T-helper 2 cell (primary cell): ENCODE measurements at places on chromosomes 6 and 20.

DNA sequence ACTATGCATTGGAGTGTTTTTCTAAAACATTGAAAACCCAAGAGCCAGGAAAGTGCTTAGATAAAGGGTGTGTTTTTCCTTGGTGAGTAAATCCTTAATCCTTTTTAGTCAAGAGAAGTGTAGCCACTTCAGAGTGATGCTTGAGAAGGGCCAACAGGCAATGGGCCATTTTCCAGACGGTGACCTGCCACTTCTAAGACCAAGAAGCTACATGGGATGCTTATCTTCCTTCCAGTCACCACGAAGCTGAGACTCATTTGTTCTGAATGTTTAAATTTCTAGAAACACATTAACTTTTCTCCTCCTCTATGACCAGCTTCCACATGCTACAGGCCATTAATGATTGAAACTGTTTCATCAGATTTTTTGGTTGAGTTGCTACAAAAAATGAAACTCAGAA is 34.4 kb upstream of the NHSL1 start:
- DNase-seq, result no peak

GRCh38 chr6:11700118-11700718 is 78.4 kb downstream of the ADTRP start:
- no peak for DNase-seq

GRCh38 chr6:30263734-30264133 is 50.5 kb upstream of the TRIM26 start:
- no peak for DNase-seq

- DNase-seq, result no peak
Measured at GRCh38 chr6:94597487-94597886, 979.8 kb upstream of the MANEA start.

DNA sequence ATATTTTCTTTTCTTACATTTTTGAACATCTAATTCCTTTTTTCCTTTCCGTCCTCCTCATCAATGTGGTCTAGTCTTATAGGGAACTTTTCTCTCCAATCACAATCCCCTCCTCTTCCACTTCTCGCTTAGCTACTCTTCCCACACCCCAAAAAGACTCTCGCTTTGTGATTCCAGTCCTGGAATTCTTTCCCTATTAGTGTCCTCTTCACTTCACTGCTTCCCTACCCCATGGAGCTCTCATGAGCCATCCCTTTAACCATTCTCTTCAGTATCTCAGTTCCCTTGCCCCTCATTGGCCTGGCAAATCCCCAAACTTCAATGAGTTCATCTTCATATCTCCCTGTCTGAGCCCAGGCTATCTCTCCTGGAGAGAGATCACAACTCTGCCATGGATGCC is 55.3 kb upstream of the CEP85L start:
- DNase-seq, result no peak

- DNase-seq, result no peak
Measured at GRCh38 chr6:118565311-118565960, 17.3 kb downstream of the PLN start.

DNA sequence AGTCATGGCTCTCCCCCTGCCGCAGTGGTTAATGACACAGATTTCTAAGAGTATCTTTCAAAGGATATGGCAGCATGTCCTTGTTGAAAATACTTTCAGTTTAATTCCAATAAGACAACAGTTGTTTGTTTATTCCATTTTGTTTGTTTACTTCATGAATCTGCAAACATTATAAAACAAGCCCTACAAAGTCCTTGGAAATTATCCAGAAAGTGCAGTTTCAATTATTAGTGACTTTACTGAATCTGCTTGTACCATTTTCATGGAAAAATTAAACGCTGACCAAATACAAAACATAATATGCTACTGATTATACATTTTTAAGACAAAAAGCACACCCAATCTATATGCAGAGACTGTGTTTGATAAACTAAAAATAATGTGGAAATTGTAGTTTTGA is 3.3 kb downstream of the HEY2 start:
- DNase-seq, result no peak

- no peak for DNase-seq
Measured at GRCh38 chr6:153167061-153167891, 36.2 kb upstream of the RGS17 start.

DNA sequence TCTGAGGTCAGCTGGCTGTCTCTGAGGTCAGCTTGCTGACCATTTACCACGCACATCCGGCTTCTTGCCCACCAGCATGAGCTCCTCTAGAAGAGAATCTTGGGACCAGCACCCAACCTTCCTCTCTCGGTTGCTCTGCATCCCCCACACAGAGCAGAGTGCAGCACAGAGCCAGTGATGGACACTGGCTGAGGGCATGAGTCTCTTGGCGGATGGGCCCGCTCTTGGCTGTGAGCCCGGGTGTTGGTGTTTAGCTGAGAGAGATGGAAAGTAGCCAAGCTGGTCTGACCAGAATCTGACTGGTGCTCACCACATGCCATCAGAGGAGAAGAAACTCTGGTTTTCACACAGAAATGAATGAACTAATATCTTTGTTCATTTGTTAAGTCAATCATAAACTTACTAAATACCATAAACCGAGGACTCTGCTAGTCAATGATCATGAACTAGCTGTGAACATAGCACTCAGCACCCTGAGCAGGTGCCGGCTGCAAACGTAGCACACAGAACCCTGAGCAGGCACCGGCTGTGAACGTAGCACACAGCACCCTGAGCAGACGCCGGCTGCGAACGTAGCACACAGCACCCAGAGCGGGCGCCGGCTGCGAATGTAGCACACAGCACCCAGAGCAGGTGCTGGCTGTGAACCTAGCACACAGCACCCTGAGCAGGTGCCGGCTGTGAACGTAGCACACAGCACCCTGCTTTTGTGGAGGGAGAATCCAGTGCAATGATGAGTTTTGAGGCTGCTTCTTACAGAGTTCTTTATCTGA is 10.4 kb upstream of the THBS2 start:
- no peak for DNase-seq

- no peak for DNase-seq
Measured at GRCh38 chr20:53707371-53708055, 113.9 kb upstream of the ZNF217 start.

DNA sequence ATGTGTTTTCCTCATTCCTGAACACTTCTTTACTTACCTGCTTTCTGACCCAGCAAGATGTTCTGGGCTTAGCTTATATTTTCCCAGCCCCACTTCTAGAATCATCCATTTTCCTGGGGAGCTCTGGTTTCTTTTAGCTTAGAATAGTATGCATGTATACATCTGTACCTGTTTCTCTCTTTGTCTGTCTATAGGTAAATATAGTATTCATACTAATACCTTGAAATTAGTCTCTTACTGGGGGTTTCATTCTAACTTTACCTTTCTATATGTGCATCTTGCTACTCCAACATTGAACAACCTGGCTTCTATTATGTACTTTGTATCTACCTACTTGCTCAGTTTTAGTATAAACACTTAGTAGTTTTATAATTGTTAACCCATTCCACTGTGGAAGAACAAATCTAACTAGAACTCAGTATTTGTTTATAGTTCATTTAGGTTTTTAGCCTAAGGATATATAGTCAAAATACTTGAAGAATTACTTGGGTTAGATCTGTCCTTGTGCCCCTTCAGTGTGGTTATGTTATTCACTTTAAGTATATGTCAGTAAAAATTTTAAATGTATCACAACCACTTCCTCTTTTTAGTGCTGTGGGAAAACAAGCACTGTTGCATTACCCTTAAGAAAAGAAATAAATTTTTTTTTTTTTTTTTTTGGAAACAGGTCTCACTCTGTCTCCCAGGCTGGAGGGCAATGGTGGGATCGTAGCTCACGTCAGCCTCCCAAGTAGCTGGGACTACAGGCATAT is 54.0 kb downstream of the ASXL1 start:
- DNase-seq, result no peak

GRCh38 chr6:100518588-100518987 is 53.9 kb upstream of the SIM1 start:
- no peak for DNase-seq

GRCh38 chr6:145267076-145267867 is 468.0 kb downstream of the EPM2A start:
- no peak for DNase-seq

- no peak for DNase-seq
Measured at GRCh38 chr6:82908661-82909060, 157.0 kb downstream of the UBE3D start.

- no peak for DNase-seq
Measured at GRCh38 chr20:37866051-37866450, 36.9 kb upstream of the VSTM2L start.

DNA sequence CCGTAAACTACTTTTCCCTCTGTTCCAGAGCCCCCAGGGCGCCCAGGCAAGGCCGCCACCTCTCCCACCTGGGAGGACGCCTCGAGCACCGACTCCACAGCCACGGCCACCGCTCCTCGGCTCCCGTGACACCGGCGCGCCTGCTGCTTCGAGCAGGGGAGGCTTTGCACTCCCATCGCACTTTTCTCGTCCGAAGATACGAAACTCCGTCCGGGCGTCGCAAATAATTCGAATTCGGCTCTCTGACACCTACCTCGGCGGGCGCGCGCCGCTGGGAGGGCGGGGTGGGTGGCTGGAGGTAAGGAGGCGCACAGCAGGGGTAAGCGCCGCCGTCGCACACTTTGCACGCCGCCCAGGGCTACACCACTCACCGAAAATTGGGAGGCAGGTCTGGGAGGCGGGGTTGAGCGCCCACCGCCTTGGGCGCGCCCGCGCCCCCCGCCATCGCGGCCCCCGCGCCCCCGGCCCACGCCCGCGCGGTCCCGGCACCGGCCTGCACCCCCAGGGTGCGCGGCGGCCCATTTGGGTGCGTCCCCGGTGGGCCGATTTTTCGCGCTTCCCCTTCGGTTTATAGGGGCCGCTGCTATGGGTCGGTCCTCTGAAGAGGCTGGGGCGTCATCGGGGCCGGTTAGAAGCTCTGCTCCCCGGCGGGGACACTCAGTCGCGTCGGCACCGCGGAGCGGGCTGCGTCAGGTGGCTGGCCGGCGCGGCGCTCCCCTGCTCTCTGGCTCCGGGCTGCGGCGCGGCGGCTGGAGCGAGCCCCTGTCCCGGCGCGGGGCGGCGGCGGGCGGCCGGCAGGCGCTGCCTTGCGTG is 36.2 kb downstream of the GNAS start:
- peak; percentile 79 for DNase-seq

DNA sequence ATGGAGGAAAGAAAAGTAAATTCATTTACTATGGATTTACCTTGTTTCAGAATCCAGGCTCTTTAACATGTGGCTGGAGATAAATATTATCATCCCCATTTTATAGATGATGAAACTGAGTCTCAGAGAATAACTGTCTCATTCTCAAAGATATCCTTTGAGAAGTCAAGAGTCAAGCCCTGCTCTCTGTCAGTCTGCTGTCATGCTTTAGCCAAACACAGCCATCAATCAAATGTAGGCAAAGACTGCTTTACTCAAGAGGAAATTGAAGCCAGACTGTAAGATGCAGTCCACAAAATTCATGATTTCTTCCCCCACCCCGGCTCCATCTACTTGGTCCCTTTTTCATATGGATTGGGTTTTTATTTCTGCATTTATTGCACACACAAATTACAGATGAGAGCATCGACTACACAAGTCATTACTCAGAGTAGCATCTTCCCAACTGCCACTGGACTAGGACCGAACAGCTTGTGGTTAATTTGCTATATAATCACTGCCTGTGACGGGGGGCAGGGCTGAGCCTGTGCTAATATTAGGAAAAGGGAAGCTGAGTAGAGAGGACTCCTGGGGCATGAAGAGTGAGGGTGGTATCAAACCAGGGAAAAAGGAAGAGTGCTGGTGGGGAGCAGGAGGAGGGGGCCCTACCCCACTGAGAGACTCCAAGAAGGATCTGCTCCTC is 102.7 kb upstream of the TOP1 start:
- no peak for DNase-seq

DNA sequence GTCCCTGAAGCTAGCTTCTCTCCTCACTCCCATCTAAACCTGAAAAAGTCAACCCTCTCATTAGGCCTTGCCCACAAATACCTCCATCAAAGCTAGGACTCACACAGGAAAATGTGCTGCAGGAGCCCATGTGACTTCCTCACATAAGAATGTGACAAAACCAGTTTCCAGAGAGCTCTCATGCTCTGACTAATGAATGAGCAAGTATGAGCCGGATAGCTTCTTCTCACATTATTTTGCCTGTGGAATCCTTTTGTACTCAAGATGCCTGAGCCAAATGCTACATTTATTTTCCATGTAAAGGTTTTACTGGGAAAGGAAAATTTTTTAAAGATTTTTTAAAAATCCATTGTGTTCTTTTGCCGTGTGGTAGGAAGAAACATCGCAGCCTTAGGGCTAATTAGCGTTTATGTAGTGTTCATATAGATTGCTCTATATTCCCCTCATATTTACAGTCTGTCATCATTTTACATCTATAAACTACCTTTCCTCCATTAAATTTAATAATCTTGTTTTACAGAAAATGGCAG is 68.6 kb upstream of the CCN6 start:
- DNase-seq, result peak; percentile 42

DNA sequence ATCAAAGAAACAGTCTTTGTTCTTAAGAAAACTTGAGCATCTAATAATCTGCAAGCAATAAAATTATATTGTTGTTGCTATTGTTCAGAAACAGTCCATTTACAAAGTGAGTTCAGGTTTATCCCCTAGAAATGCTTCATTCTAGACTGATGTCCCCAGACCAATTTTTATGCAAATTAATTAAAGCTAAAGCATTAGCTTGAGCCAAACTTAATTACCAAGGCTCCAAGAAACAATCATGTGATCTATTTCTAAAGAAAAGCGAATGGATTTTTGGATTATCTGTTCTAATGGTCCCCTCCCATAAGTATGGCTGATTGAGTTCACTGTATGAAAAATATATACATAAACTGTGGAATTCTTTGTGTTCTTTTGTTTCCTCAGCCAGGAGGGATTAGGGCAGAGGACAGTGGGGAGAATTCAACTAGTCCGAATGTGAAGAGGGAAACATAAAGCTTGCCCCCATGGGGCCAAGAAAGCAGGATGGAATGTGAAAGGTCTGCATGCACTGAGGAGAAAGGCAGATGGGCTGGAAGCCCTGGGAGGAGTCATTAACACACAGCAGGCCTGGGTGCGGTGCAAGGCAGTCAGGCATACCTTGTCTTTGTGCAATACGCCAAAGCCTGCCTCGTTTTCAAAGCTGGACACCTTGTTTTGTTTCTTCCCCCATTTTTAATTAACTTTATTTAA is 597.1 kb downstream of the KIF16B start:
- DNase-seq, result no peak

DNA sequence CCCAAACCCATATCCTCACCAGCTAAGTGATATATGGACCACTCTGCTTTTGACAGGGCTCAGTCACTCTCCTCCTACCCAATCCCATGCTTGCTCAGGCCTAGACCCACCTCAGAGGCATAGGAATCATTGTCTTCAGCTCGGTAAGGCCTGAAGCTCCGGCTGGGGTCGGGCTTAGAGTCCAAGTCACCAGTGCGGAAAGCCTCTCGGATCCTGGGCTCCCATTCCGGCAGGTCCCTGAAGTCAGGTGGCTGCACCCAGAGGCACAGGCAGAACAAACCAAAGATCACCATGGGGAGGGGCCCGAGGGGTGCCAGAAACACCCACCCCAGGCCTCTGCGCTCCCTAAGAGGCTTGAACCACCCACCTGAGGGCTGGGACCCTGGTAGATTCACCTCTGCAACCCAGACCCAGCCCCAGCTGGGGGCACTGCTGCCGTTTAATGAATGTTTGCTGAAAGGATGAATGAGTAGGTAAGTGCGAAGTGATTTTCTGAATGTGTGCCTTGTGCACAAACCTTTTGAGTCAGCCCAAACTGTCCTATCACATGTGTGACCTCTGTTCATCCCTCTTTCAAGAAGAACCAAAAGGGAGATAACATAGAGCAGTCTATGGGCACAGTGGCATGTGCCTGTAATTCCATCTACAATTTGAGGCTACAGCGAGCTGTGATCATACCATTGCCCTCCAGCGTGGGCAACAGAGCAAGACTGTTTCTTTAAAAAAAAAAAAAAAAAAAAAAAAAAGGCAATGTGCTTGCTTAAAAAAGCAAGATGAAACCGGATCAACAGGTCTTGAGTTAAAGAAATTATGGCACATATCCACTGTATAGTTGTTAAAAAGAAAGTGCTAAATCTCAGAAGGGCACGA is 39.3 kb upstream of the DSN1 start:
- no peak for DNase-seq
